RCC 7860 (cell line): ENCODE measurements at places on chromosomes 5 and 9.

- peak; percentile 28 for DNase-seq
Measured at GRCh38 chr5:9716838-9717281, 86.7 kb upstream of the TAS2R1 start.

DNA sequence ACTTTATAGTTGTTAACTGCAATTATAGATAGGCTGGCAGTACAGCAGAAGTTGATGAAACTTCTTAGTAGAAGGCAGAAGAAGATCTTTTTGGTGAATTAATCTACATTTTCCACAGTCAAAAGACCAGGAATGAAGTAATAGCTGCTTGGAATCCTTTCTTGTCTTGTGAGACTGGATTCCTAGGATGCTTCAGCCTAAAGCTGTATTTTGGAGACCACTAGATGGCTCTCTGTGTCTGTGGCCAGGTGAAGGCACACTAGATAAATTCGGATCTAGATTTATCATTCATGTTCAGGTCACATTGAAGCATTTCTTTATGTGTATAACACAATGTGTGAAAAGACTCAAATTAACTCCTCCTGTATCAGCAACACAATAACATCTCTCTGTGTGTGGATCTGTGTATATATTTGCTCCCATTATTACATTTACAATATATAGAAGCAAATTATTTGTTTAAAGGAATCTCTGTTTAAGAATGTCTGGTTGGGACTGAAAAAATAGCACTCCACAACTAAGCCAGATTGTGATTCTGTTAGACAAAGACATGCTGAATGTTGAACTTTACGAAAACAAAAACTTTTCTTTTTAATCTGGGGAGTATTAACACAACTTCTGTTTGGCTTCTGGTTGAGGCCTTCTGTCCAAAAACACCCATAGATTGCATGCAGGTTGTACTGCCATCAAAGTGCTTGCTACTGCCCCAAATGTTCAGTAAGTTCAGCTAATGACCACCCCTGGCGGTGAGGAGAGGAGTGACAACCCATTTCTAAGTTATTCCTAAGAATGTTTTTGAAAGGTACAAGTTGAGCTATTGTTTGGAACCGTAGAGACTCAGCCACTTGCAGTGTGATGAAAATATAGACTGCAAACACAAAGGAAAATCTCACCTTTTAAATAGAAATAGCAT lies 10.6 kb downstream of the GRIN3A start:
- peak; percentile 26 for DNase-seq

DNA sequence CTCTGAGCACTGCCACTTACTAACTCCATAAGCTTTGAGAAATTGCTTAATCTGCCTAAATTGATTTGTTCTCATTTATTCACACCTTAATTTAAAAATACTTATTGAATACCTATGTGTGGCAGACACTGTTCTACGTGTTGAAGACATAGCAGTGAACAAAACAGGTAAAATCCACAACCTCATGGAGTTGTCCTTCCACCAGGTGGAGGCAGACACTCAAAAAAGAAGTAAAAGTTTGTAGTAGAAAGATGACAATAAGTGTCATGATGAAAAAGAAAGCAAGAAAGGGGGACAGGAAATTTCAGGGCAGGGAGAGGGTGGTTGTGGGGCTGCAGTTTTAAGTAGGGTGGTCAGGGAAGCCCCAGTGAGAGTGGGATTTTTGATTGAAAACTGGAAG lies 94.9 kb downstream of the SREK1 start:
- no peak for DNase-seq

DNA sequence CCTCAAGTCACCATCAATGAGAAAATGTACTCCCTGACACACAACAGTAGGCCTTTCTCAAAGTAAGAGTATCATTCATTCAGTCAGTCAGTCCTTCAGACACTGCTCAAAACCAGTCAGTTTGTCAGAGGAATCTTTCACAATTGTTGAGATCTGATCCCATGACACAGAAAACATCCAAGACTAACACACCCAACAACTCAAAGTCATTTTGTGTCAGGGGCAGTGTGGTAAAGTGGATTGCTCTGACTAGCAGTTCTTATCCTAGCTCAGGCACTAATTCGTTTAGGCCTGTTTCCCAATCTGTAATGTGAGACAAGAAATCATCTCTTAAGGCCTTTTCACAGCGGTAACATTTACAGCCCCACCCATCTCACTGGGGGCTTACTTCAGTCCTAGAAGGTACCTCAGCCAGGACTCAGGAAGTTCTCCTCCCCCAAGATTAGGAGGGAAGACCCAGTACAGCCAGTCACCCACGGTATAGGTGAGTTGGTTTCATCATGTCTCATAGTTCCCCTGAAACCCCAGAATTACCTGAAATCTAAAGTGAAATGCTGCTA lies 31.9 kb downstream of the SH3TC2 start:
- no peak for DNase-seq

GRCh38 chr9:87201351-87201751 lies 254.0 kb upstream of the GAS1 start:
- DNase-seq = no peak

- DNase-seq = no peak
Measured at GRCh38 chr5:154986151-154986550, 27.4 kb upstream of the KIF4B start.

DNA sequence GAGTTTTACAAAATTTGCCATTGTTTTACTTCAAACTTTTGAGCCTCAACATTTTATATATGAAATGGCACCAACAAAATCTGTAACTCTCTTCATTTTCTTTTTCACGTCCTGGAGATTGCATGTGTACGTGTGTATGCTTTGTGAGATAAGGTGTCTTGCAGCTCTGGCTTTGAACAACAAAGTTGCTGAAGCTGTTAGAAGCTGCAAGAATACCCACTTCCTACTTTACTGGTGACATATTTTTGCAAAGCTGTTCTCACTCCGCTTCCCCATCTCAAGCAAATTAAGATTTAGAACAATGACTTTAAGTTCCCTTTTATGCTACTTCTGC lies 41.8 kb downstream of the FYB1 start:
- no peak for DNase-seq

DNA sequence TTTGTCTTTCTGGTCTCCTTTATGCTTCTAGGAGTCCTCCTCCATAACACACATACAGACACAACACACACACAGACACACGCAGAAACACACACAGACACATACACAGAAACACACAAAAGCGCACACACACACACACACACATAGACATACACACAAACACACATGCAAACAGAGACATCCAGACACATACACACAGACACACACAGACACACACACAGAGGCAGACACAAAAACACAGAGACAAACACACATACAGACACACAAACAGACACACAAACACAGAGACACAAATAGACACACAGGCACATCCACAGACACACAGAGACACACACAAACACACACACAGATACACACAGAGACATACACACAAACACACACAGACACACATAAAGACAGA lies 220.2 kb downstream of the IRX2 start:
- no peak for DNase-seq

DNA sequence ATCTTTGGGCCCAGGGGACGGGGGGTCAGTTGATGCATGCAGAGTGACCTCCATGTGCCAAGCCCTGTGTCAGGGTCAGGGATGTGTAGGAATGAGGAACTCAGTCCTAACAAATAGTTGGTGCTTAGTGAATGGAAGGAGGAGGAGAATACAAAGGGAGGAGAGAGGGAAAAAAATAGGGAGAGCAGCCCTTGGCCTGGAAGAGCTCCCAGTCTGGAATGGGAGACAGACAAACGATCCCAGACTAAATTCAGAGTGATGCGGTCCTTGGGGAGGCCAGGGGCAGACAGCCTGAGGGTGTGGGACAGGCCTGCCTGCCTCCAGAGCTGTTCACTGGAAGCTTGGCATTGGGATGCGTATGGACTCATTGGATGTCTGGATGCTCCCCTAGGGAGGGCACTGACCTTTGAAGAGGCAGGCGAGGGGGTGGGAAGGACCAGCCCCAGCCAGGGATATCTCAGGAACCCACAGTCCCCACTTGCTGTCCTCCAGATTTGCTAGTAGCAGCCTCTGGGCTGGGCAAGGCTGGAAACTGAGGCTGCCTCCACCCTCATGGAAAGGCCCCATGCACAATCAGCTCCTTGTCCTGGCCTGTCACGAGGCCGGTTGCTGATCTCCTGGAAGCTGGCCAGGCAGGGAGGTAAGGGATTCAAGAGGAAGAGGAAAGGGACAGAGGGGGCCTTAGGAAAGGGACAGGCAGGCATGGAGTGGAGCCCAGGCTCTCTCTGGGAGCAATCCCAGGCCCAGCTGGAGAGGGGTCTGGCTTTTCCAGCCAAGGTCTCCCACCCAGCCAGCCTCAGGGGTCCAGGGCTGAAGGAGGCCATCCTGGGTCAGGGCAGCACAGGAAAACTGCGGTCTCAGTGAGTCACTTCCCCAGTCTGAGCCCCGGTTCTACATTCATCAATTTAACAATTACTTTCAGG lies 69.0 kb upstream of the GGTA1 start:
- DNase-seq = no peak

GRCh38 chr5:65663804-65664521 lies 39.1 kb downstream of the SHLD3 start:
- DNase-seq = no peak

DNA sequence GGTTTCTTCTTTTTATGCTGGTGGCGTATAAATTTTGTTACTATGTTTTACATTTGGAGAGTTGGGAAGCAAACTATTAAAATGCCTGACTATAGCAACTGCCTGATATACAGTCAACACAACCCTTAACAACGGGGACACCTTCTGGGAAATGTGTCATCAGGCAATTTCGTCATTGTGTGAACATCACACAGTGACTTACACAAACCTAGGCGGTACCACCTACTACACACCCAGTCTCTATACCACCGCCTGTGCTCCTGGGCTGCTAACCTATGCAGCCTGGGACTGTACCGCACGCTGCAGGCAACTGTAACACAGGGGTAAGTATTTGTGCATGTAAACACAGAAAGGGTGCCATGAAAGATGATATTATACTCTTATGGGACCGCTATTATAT lies 1.3 kb upstream of the CDHR2 start:
- no peak for DNase-seq

DNA sequence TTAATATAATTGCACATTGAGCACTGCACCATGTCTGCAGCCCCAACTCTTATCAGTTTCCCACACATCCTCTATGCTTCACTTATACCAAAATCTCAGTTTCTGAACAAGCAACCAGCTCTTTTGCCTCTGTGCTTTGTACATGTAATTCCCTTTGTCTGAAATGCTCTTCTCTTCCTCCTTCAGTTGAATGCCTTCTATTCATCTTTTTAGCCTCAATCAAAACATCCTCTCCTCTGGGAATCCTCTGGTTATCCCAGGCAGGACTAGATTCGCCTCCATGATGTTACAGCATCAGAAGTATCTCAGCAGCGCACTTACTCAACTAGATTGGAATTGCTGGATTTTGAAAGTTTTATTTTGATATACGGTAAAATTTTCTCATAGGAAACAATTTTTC lies 143.3 kb downstream of the GAS1 start:
- DNase-seq = no peak

DNA sequence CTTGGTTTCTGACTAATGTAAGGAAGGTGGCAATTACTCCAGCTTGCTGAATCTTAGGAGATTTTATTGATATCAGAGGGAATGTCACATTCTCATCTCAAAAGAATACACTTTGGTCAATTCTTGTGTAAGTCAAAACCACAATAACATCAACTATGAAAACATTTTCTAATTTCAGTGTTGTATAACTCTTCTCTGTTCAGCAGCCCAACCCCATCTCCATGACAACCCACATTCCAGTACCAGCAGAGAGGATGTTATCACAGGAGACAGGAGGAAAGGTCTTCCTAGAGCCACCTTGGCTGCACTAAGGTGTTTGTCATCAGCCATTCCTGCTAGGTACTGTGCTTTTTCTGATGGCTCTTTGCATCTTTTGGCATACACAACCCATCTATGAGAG lies 529.1 kb upstream of the BRINP1 start:
- DNase-seq = no peak

- DNase-seq = no peak
Measured at GRCh38 chr9:69325409-69326212, 596 bp downstream of the ENTREP1 start.

- DNase-seq = peak; percentile 59
Measured at GRCh38 chr5:9156282-9156681, 389.6 kb downstream of the SEMA5A start.

GRCh38 chr5:155057626-155058025 lies 44.1 kb downstream of the KIF4B start:
- no peak for DNase-seq

- no peak for DNase-seq
Measured at GRCh38 chr9:38251036-38251860, 141.3 kb upstream of the ALDH1B1 start.

- DNase-seq = peak; percentile 59
Measured at GRCh38 chr5:140157032-140157781, 17.8 kb upstream of the CYSTM1 start.

GRCh38 chr9:31302620-31303418 lies 1081.6 kb upstream of the ACO1 start:
- DNase-seq = no peak

DNA sequence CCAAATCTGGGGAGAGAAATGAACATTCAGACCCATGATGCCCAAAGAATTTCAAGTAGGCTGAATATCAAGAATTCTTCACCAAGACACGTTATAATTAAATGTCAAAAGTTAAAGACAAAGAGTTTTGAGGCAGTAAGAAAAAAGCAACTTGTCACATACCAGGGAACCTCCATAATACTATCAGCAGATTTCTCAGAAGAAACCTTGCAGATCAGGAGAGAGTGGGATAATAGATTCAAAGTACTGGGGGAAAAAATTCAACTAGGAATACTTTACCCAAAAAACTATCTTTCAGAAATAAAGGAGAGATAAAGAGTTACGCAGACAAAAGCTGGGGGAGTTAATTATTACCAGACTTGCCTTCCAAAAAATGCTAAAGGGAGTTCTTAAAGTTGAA lies 516.0 kb downstream of the CETN3 start:
- DNase-seq = no peak

GRCh38 chr5:60568646-60569045 lies 131.3 kb downstream of the DEPDC1B start:
- DNase-seq = no peak

- no peak for DNase-seq
Measured at GRCh38 chr5:173178369-173178910, 34.1 kb downstream of the BNIP1 start.

GRCh38 chr5:156758011-156758791 lies 91.9 kb upstream of the PPP1R2B start:
- no peak for DNase-seq

GRCh38 chr5:28729067-28729466 lies 1690.7 kb upstream of the CDH9 start:
- DNase-seq = no peak

- peak; percentile 78 for DNase-seq
Measured at GRCh38 chr5:159849437-159850083, 66.7 kb upstream of the ADRA1B start.

DNA sequence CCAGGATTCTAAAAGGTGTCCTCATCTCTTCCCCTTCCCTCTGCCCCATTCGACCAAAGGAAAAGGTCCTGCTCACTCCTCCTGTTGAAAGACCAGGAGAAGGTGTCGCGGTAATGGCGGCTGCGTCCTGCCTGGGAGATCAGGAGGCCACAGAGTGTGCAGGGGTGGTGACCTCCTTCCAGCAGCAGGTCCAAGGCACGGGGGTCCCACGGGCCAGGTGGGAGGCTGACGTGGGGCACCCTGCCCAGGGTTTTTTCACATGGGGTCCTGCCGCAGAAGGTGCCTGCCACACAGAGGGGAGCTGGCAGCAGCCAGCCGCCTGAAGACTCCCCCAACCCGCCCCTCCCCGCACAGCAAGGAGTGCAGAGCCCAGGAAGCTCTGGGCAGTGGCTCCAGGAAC lies 22.2 kb upstream of the ADAMTS2 start:
- DNase-seq = no peak
